Activated T-helper 17 cell treated with anti-CD3 and anti-CD28 coated beads, Interleukin-2, amount 50 U/mL, for 72 hours (primary cell): ENCODE measurements at places on chromosomes 6 and 20. TPM values are rescaled to one million over a fixed set of nuclear protein-coding genes. Genes with fewer than 3 reads are reported as not detected.

Gene SLC22A16
- not detected for total RNA-seq

- no peak for ATAC-seq
Measured at GRCh38 chr6:118739696-118740353, 88.4 kb upstream of the CEP85L start.

Gene CST5
- total RNA-seq: not detected

- ATAC-seq: no peak
Measured at GRCh38 chr20:24478584-24478983, 9.2 kb downstream of the SYNDIG1 start.

Gene TBXT
- not detected for total RNA-seq

DNA sequence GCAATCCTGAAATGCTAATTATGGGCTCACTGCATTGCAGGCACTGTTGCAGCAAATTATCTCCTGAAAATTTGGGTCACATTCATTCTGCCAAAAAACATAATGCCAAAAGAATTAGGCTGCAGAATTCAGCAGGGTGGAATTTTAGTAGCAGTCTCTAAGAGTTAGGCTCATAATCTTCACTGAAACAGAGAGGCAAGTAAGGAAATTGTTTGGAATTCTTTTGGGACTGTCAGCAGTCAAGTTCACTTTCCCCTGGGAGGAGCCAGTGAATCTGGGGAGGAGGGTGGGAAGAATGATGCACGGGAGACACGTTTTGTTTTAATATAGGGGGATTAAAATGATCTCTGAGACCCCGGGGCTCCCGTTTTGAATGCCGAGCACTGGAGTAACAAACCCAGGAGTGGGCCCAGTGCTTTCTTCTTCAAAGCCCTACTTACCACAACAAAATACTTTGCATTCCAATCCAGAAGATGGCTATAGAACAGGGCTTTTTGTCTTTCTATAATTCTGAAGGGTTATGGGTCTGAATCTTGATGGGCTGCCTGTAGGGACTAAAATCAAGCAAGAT is 44.7 kb downstream of the SOBP start:
- no peak for ATAC-seq

- no peak for ATAC-seq
Measured at GRCh38 chr6:17473554-17473953, 80.2 kb downstream of the CAP2 start.

GRCh38 chr6:157240960-157241311 is 82.4 kb downstream of the TMEM242 start:
- no peak for ATAC-seq

Gene TOX2
- total RNA-seq: 3.5 TPM

DNA sequence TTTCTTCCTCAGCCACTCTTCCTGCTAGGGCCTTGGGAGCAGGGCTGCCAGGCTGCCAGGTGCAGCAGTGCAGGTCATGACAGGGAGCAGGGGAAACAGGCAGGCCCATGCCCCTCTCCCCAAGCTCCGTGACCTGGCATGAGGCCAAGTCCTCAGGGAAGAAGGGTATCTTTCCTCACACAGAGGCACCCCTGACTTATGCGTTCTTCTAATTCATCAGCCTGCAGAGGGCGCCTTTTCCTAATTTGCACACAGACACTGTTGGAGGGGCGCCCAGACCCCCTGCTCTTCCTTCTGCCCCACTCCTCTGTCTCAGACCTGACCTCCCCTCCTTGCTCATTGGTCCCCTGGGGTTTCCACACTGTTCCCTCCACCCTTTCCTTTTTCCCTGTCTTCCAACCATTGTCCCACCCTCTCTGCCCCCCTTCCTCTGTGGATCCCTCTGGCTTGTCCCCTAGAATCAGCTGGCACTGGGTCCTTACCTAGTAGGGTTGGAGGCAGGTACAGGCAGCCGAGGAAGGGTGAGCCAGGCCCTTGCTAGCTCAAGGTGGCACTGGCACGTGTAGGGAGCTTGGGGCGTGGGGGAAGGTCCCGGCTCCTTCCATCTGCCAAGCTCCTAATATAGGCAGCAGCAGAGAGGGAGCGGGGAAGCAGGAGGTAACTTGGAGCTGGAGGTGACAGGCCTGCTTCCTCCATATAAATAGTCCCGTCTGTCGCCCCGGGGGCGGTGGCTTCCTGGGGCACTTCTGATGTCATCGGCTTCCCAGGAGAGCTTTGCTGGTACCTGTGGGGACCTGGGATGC is 154.9 kb upstream of the MLN start:
- ATAC-seq: no peak

DNA sequence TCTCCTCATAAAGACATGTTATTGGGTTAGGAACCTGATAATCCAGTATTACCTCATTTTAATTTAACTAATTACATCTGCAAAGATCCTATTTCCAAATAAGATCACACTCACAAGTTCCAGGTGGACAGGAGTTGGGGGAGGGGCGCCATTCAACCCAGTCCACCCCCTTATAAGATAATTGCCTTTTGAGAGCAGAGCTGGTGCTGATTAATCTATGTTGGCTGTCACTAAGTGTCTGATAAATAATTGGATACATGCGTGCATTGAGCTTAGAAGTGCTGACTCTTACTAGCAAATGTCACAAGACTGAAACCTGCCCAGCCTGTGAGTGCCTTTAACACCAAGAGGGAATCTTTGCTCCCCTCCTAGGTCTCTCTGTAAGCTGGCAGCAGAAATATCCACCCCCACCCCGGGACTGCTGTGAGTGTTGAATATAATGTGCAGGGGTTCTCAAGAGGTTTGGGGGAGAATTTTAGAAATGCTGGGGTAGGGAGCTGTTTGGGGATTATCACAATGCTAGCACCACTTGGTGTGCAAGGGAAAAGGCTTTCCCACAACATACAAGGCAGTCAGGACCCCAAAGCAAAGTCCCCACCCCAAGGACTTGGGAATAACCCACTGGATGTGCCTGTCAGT is 87.5 kb downstream of the ANKRD60 start:
- ATAC-seq: no peak

Gene SCRT2
- total RNA-seq: not detected
